DMS53 (cell line): ENCODE measurements at places on chromosomes 1 and 21.

DNA sequence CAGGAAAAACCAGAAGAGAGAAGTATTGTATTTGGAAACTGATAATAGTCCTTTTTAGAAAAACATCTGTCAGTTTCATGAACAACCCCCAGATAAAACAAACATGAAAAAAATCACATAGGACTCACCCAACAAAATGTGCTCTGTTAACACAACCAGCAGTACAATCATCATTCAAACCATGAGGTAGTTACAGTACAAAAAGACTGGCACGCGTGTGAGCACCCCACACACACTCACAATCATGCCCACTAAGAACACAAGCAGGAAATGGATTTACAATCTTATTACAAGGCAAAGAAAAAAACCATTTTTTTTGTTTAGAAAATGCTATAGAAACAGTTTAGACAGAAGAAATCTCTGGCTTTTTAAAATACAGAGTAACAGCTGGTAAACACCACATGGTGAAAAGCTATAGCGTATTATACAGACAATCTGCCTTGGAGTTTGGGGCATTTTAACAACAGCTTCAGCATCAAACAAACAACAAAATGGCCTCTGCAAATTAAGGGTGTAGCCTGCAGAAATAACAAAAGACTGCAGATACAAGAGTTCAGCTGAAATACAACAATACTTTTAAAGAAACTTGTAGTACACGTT is 180.0 kb downstream of the CDC7 start:
- DNase-seq = no peak

DNA sequence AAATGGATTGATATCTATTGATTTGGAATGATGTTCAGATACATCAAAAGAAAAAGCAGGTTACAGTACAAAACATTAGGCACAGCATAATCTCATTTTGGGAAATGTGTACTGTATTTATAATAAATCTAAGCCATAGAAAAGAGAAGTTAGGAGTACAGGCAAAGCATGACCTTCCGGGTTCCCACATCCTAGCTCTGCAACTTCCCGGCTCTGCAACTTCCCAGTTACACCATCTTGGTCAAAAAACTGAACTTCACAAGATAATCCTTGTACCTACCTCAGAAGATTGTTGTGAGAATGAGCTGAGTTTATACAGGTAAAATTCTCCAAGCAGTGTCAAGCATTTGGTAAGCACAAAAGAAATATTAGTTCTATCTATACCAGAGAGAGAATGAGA is 21.7 kb upstream of the SLC44A3 start:
- DNase-seq = no peak

DNA sequence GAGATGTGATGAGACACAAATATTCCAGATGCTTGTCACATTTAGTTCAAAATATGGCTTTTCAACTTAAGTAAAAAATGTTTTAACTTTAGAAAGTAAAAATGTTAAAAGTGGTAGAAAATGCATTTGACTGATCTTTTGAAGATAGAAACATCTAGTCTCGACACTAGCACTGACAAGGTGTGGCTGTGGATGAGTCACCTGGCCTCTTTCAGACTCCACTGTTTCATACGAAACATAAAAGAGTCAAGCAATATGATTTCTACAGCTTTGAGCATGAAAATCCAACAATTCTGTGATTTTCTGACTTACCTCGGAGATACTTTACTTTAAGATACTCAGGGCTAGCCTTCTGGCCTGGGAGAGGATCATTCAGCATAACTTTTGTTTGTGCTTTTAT is 47.7 kb downstream of the TTC13 start:
- DNase-seq = no peak

GRCh38 chr1:63973005-63973419 is 199.2 kb downstream of the ROR1 start:
- no peak for DNase-seq

- no peak for DNase-seq
Measured at GRCh38 chr1:22371408-22371807, 80.2 kb upstream of the ZBTB40 start.

GRCh38 chr1:184748740-184749139 is 5.9 kb downstream of the EDEM3 start:
- no peak for DNase-seq

DNA sequence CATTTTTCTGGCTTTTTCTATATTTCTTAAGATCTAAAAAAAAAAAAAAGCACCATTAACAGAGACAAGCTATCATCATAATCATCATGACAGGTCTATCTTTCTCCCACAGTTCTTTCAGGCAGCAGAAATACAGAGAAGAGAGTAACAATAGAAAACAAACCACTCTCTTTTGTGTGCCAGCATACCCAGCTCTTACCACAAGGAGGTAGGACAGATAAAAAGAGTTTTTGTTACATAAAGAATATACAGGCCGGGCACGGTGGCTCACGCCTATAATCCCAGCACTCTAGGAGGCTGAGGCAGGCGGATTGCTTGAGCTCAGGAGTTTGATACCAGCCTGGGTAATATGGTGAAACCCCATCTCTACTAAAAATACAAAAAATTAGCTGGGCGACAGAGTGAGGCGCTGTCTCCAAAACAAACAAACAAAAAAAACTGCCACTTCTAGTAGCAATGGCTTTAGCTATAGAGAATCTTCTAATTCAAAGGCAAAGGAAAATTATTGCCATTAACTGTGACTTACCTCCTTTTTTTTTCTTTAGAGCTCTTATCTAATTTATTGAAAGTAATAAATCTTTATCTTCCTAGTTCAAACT is 39.7 kb downstream of the ANKRD13C start:
- DNase-seq = peak; percentile 44

GRCh38 chr21:28239340-28239739 is 753.3 kb downstream of the LTN1 start:
- DNase-seq = no peak

GRCh38 chr1:170357750-170358149 is 174.2 kb upstream of the GORAB start:
- DNase-seq = peak; percentile 39

DNA sequence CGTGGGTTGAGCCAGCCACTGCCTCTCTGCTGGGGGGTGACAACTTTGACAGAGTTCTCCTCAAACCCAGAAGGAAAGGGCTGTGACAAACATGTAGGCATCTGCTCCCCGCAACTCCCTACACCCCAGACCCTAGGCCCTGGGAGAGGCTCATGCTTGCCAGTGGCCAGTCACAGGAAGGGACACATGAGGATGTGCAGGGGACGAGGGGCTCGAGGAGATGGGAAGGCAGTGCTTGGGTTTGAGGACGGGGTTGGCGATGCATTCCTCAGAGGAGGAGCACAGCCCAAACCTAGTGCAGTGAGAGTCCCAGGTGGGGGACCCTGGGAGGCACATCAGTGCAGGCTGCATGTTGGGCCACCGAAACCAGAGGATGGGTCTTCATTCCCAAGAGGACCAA is 62.1 kb downstream of the STUM start:
- no peak for DNase-seq

DNA sequence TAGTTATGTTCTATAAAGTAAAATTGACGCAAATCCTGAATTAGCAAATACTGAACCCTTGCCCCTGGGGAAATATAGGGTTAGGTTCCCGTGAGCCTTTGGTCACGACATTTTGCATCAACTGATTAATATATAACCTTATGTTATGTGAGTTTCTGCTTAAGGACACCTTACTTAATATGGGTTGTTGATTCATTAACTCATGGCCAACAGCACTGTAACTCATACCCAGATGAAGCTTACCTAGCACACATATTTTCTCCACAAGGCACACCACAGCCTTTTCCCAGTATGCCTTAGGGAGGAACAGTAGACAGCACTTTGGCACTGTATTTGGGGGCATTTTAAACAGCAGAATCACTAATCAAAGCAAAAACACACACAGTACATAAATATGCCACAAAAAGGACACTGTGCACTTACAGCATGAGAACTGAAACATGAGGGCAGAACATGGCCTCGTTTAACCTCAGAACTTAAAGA is 15.1 kb downstream of the INAVA start:
- no peak for DNase-seq

- peak; percentile 24 for DNase-seq
Measured at GRCh38 chr1:63713041-63713440, 60.8 kb upstream of the ROR1 start.

- no peak for DNase-seq
Measured at GRCh38 chr1:36675931-36676562, 193.3 kb upstream of the CSF3R start.

- DNase-seq = peak; percentile 77
Measured at GRCh38 chr21:37073417-37074196, 553 bp downstream of the TTC3 start.

DNA sequence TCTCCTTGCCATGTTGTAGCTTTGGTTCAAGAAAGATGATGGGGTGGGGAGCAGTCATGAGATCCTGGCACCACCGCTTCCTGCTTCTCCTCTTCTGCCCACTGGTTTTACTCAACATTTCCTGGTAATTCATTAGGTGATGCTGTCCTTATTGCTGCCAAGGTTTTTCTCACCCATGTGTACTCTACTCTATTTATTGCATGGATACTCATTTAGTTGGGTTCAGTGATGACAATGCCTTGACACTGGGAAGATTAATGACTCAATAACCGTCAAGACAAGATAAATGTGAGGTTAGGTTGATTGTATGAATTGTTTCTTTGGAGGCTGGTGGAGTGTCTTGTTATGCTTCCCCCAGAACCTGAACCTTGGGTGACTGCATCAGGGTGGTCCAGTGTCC is 484.2 kb downstream of the SIPA1L2 start:
- no peak for DNase-seq

GRCh38 chr1:2554621-2555387 is 1.4 kb upstream of the TNFRSF14 start:
- no peak for DNase-seq

GRCh38 chr1:61372944-61373343 is 290.6 kb downstream of the NFIA start:
- no peak for DNase-seq

DNA sequence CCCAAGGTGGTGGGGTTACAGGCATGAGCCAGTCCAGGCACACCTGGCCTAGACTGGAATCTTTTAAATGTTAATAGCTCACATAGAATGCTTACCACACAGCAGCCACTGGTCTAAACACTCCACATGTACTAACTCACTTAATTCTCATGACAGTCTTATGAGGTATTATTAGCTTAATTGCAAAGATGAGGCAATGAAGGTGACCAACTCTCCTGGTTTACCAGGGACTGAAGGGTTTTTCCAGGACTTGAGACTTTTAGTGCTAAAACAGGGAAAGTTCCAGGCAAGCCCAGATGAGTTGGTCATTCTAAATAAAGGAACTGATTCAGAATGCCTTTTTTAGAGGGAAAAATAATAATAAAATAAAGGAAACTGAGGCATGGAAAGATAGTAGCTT is 7.0 kb upstream of the STMN1 start:
- no peak for DNase-seq
